ENCODE measurements at places on chromosomes 5 and 9. TPM values are rescaled to one million over a fixed set of nuclear protein-coding genes. Genes with fewer than 3 reads are reported as not detected.

GRCh38 chr5:14739538-14739937 is 75.0 kb downstream of the OTULIN start:
- H3K27ac ChIP-seq: no peak overlapping the region
- H3K27me3 ChIP-seq: no peaks in the 10 kb centered on the region
- no peak overlapping the region for H3K4me3 ChIP-seq
- no peak for DNase-seq
- H3K4me1 ChIP-seq: peaks cover 20% of the 10 kb centered on the region

DNA sequence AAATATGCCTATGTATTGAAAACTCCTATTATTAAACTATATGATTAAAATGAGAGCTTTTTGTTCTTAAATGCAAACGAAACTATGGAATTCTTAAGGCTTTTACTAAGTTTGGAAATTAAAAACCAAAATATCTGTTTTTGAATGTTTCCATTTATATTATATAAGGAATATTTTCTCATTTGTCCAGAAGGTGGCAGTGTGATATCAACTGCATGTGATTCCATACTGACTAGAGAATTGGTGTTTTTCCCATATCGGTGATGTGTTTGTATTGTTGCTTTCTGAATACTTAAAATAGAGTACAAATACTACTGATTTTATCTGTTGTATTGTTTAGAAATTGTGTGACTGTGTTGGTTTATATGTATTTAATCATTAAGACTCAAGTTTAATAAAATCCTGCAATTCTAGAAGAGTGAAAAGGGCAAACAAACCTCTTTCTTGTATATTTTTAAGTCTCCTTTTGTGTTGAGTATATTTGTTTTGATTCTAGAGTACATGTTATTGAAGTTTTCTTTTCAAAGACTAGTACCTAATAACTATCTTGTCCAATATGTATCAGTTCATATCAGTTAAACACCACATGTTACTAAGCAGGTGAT is 320.8 kb downstream of the CCDC171 start:
- no peak overlapping the region for H3K27ac ChIP-seq
- no peaks in the 10 kb centered on the region for H3K4me1 ChIP-seq
- no peak for DNase-seq
- H3K4me3 ChIP-seq: no peak overlapping the region
- H3K27me3 ChIP-seq: no peaks in the 10 kb centered on the region

- H3K27ac ChIP-seq: no peak overlapping the region
- no peak overlapping the region for H3K4me3 ChIP-seq
- H3K27me3 ChIP-seq: peaks cover 25% of the 10 kb centered on the region
- H3K36me3 ChIP-seq: peaks cover 2% of the 10 kb centered on the region
- no peak for DNase-seq
- peaks cover 6% of the 10 kb centered on the region for H3K4me1 ChIP-seq
Observed at GRCh38 chr9:93413530-93413929, 38.0 kb upstream of the FAM120A start.

DNA sequence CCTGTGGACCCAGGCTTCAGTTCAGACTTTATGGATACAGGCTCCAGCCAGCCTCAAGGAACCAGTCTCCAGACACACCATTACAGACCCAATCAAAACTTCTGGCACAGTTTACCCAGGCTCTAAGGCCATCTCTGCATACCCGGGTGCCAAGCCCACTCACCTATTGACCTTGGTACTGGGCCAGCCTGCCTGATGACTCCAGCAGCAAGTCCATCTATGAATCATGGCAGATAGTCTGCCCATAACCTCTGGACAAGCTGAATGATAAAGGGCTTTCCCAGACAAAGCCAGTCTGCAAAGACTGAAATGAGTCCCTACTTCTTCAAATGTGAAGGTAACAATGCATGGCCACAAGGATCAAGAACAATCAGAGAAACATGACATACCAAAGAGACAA is 1327.1 kb upstream of the C9orf72 start:
- no peak for DNase-seq
- H3K36me3 ChIP-seq: no peaks in the 10 kb centered on the region
- H3K4me3 ChIP-seq: no peak overlapping the region
- H3K4me1 ChIP-seq: no peaks in the 10 kb centered on the region

DNA sequence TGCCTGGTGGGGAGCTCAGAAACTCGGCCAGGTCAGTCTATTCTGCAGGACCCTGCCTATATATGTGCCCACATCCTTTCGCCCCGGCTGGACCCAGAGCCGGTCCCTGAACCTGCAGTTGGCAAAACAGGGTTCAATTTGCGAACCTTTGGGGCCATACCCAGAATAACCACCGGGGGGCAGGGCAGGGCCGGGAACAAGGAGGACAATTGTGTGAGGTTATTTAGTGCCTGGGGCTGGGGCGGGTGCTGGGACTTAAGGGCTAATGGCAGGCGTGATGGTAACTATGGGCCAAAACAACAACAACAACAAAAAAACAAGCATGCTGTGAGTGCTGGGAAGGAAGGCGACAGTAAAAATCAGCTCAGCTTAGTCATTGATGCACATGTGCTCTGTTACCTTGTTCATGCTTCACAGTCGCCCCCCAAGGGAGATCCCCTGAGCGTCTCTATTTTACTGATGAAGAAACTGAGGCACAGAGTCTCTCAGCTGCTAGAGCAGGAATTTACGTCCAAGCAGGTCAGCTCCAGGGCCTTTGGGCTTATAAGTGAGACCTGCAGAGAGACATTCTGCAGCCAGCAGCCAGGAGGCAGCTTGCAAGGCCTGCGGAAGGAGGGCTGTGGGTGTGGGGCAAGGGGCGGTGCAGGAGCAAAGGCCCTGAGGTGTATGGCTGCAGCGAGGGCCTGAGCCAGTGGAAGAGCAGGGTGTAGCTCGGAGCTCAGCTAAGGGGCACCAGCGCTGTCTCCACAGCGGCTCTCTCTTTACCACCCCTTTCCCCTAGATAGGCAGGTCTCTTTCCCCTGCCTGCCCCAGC is 106.0 kb downstream of the PHF2 start:
- no peaks in the 10 kb centered on the region for H3K27me3 ChIP-seq
- no peak overlapping the region for H3K27ac ChIP-seq
- DNase-seq: peak; percentile 78
- H3K4me3 ChIP-seq: no peak overlapping the region
- H3K36me3 ChIP-seq: peaks cover 4% of the 10 kb centered on the region

DNA sequence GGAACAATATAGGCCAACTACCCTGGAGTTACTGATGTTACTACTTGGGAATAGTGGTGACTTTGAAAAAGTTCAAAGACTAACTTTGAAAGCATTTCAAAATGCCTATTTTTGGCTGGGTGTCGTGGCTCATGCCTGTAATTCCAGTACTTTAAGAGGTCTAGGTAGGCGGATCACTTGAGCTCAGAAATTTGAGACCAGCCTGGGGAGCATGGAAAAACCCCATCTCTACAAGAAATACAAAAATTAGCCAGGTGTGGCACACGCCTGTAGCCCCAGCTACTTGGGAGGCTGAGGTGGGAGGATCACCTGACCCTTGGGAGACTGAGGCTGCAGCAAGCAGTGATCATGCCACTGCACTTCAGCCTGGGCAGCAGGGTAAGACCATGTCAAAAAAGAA is 105.3 kb downstream of the ARRDC3 start:
- peaks cover 14% of the 10 kb centered on the region for H3K36me3 ChIP-seq
- no peak for DNase-seq
- no peak overlapping the region for H3K4me3 ChIP-seq

DNA sequence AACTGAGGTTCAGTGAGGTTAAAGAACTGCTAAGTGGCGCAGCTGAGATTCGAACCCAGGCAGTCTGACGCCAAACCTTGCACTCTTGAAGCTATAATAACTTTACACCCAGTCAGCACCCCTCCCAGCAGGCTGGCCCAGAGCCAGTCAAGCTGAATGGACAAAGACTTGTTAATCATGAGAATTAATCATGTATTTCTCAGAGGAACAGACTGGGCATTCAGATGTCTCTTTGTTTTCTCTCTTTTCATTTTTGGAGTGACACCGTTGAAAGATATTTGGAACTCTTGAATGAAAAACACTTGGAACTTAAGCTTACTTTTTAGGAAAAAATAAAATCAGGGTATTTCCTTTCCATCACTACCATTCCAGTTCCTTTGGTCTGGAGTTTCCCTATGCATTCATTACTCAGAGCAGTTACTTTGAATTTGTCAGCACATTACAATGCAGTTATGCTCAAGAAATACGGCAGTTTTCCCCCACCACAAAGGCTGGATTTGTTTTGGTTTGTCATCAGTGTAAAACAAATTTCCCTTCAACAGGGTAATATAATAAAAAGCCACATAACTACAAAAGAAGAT is 22.6 kb upstream of the MAMDC2 start:
- H3K27ac ChIP-seq: no peak overlapping the region
- H3K36me3 ChIP-seq: no peaks in the 10 kb centered on the region
- DNase-seq: no peak

- H3K27ac ChIP-seq: no peak overlapping the region
- no peaks in the 10 kb centered on the region for H3K4me1 ChIP-seq
- DNase-seq: no peak
- H3K4me3 ChIP-seq: no peak overlapping the region
Observed at GRCh38 chr9:15724016-15724415, 171.2 kb downstream of the CCDC171 start.

GRCh38 chr5:56827049-56827448 is 11.7 kb downstream of the MAP3K1 start:
- peaks cover 82% of the 10 kb centered on the region for H3K4me1 ChIP-seq
- no peak overlapping the region for H3K27ac ChIP-seq
- H3K4me3 ChIP-seq: no peak overlapping the region
- H3K27me3 ChIP-seq: no peaks in the 10 kb centered on the region
- peaks cover 4% of the 10 kb centered on the region for H3K36me3 ChIP-seq

- no peak overlapping the region for H3K4me3 ChIP-seq
- H3K27ac ChIP-seq: no peak overlapping the region
- no peaks in the 10 kb centered on the region for H3K4me1 ChIP-seq
- H3K27me3 ChIP-seq: no peaks in the 10 kb centered on the region
- no peaks in the 10 kb centered on the region for H3K36me3 ChIP-seq
Observed at GRCh38 chr5:143166090-143166489, 237.4 kb downstream of the NR3C1 start.

DNA sequence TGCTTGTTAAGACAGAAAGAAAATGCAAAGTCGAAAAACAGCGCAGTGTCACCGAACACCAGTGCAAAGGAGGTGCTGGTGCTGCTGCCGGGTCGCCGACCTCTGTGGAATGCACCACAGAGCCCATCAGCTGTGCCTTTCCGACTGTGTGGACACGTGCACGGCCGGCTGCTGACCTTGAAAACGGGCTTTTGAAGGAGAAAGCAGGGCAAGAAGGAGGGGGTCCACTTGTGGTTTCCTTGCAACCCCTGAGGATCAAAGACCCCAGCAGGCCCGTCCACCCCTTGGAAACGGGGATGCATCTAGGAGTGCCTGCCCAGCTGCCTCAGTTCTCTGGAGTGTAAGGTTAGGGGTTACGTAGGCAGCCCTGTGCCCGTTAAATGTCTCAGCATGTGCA is 6.2 kb upstream of the OLFM1 start:
- H3K4me3 ChIP-seq: no peak overlapping the region
- DNase-seq: no peak
- peaks cover 28% of the 10 kb centered on the region for H3K27me3 ChIP-seq

DNA sequence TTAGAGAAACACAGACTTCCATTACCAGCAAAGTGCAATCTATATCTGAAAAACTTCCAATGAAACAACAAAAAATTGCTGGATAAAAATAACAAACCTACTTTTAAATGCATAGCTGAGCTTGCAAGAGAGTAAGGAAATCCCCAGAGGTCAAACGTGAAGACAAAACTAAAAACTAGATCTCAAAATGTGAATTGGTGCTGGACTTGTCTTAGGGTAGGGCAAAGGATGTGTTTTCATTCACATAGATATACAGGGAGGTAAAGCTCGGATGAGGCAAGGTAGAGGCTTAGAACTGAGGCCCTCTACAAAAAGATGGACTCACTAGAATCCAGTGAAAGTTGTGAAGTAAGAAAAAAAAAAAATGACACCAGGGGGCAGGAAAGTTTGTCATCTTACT is 13.6 kb upstream of the RASA1 start:
- H3K4me1 ChIP-seq: peaks cover 5% of the 10 kb centered on the region
- no peaks in the 10 kb centered on the region for H3K36me3 ChIP-seq
- DNase-seq: no peak
- H3K27me3 ChIP-seq: no peaks in the 10 kb centered on the region

- H3K36me3 ChIP-seq: no peaks in the 10 kb centered on the region
- no peak within 1 kb of the TSS for H3K27ac ChIP-seq
- H3K4me3 ChIP-seq: peak within 1 kb of the TSS; percentile 56
Observed at GRCh38 chr5:159330131-159330800, at the start of gene IL12B. Gene IL12B (minus strand): TSS chr5:159330487. CDS start chr5:159326782, 3,705 bp downstream.

DNA sequence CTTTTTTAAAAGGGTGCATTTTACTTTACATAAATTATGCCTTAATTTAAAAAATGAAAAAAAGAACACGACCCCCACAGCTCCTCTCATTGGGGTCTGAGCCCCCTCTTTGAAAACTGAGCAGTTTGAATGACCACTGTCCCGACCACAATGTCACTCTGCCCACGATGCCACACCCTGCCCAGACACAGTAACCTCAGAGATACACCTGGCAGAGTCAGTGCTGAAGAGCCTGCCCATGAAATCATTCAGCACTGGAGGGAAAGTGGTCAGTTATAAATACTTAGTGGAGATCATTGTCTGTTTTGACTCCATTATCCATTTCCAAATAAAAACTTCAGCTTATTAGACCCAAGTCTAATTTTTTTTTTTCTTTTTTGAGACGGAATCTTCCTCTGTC is 49.3 kb downstream of the DNAJC21 start:
- peaks cover 6% of the 10 kb centered on the region for H3K27me3 ChIP-seq
- H3K36me3 ChIP-seq: no peaks in the 10 kb centered on the region
- no peak for DNase-seq
- no peak overlapping the region for H3K27ac ChIP-seq
- H3K4me1 ChIP-seq: no peaks in the 10 kb centered on the region

DNA sequence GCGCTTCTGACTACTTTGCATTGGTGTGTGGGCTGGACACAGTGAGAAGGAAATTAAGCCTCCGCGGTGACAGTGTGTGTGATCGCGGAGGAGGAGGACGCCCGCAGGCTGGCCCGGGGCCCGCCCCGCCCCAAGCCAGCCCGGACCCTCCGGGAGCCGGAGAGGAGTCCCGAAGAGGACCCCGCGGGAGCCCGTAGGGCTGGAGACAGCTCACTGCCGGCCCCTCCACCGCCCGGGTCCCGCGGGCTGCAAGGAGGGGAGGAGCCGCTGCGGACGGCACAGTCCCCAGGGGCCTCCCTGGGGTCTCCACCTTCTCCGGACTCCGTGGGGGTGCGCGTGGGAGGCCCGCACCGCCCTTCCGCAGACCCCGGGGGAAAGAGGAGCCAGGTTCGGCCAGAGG is 146.4 kb upstream of the ERCC6L2 start:
- peaks cover 36% of the 10 kb centered on the region for H3K4me1 ChIP-seq
- no peak for DNase-seq
- H3K27ac ChIP-seq: no peak overlapping the region
- H3K27me3 ChIP-seq: peaks cover 8% of the 10 kb centered on the region

DNA sequence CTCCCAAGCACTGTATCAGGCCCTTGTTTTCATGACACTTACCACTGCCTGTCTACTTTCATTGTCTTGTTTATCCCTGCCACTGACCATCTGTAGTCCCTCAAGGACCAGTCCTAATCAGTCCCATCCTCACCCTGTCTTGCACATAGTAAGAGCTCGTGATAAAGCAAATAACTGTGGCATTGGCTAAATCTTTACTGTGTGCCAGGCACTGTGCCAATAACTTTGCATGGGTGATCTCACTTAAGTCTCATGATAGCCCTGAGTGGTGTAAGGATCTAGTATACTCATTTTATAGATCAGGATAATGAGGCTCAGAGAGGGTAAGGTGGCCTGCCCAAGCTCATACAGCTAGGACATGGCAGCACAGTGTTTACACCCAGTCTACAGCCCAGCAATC is 5.6 kb downstream of the CDX1 start:
- H3K4me1 ChIP-seq: no peaks in the 10 kb centered on the region
- no peak for DNase-seq
- no peak overlapping the region for H3K27ac ChIP-seq
- H3K36me3 ChIP-seq: no peaks in the 10 kb centered on the region

The NME5 gene
- not detected for total RNA-seq

The C5orf46 gene
- total RNA-seq: not detected

The FRMPD1 gene
- total RNA-seq: not detected

The CDC42SE2 gene
- 100 TPM for total RNA-seq

The PCDHGA11 gene
- not detected for total RNA-seq
